KBM-7 (cell line): ENCODE measurements at places on chromosomes 12 and 14.
A peak's percentile ranks its signal among the peaks of the same experiment; 100 is the strongest.

DNA sequence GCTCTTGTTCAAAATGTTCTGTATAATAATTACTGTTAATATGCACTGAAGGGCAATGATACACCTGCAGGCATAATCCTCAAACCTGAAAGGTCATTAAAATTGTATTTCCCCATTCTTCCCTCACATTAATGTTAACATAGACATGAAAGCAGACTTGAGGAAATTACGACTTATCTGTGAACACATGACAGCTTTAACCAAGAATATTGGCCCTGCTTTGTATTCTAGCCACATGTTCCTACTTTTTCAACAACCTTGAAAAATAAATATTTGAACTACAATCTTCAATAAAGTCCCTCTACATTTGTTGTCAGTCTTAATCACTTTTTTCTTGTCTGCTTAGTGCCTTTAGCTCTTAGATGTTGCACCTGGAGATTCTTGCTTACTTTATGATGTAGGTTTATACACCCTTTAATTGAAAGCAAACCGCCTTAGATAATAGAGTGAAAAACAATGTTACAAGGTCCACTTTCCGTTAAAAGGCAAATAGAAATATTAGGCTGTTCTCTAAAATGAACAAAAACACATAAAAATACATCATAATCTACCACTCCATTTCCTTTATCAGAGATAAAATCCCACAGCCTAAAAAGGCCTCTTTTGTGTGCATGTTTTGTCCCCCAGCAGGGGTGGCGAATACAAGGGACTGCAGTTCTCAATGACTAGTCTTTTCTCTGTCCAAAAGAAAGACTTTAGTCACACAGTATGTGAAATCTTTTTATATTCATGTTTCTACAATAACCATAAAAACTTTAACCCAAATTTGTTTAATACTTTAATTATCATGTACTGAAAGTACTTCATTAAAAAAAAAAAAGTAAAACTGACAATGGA is 55.9 kb downstream of the ZFC3H1 start:
- no peak for DNase-seq

DNA sequence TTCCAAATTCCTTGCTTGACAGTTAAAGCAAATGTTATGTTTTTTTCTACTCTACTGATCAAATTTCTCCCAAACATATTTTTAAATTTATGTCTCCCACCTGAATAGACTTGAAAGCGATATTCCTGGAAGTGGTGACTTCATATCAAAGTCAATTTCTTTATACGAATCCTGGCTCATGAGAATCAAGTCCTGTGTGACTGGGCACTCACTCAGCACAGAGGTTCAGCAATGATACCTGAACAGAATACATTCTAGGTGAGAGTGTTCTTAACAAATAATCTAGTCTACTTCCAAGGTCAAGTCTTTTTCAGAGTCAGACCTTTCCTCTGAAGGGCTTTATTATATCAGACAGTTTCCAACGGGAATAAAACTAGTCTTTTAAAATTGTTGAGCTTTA is 1070.6 kb downstream of the TRHDE start:
- no peak for DNase-seq

DNA sequence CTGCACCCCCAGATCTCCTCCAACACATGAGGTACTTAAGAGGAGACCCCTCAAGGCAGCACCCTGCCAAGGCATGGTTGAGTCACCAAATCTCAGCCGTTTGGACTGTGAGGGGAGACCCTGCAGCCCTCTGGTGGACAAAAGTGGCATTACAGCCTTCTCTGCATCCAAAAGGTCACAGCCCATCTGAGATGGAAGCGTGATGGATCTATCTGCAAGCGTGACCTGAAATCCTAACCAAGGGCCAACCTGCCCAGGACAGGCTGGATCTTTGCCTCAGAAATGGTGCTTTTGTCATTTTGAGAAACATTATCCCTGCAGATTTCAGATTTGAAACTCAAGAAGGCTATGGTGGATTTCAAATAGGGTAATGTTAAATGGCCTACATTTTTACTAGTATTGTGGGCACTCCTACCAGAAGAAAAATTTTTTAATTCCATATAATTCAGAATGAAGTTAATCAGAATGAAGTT is 23.7 kb upstream of the DHRS4 start:
- DNase-seq = peak; percentile 68

DNA sequence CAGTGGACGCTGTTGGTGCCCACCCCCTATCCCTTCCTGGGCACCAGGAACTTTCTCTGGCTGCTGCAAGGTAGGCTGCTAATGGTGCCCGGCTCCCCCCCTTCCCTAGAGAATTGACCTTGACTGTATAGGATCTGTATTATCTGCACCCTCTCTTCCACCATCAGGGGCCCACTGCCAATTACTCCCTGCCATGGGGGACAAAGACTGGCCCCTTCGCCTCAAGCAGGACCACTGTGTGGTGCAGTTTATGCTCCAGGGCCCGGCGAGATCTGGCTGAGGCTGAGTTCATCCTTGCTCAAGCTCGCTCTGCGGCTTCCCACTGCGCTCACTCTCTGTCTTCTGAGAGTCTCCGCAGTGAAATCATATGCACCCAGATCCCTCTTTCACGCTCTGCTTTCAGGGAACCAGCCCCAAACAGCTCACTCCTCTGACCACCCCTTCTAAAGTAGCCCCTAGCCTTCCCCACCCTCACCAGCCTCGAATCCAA is 95.2 kb downstream of the LGMN start:
- DNase-seq = no peak

GRCh38 chr12:70831543-70831942 is 89.0 kb downstream of the PTPRR start:
- no peak for DNase-seq

- no peak for DNase-seq
Measured at GRCh38 chr12:21476949-21477348, 24.5 kb downstream of the RECQL start.

DNA sequence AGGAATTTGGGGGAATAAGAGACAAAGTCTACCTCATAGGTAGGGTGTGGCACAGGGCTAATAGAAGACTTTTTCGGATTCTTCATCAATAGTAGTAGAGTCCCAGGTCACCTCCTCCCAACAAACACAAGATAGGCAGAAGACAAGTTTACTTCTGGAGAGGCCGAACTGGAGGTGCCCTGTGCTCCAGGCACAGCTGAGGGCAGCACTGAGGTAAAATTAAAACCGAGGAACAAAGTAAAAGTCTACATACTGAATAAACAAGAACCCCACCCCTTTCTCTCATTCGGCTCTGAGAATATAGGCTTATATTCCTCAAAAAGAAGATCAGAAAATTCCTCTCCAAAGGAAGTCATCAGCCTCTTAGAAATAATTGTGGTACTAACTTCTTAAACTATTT is 161.5 kb downstream of the SEC23A start:
- DNase-seq = peak; percentile 0

GRCh38 chr12:39892146-39892545 is 213.7 kb downstream of the SLC2A13 start:
- no peak for DNase-seq

GRCh38 chr12:98741196-98741555 is 96.1 kb downstream of the APAF1 start:
- no peak for DNase-seq

- peak; percentile 89 for DNase-seq
Measured at GRCh38 chr12:53743266-53744129, 8.3 kb downstream of the CISTR start.

DNA sequence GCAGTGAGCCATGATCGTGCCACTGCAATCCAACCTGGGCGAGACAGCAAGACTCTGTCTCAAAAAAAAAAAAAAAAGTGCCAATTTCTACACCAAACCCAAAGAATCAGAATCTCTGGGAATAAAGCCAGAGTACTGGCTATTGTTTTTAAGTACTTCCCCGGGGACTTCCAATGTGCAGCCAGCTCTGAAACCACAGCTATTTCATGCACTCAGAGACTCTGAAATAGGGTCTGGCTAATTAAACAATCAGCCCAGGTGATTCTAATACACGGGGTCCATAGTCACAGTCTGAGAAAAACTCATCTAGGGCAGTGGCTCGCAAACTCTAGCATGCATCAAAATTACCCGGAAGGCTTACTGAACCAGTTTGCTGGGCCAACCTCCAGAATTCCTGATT is 56.3 kb downstream of the SIX6 start:
- DNase-seq = no peak

- no peak for DNase-seq
Measured at GRCh38 chr12:114697243-114697716, 13.3 kb upstream of the TBX3 start.

DNA sequence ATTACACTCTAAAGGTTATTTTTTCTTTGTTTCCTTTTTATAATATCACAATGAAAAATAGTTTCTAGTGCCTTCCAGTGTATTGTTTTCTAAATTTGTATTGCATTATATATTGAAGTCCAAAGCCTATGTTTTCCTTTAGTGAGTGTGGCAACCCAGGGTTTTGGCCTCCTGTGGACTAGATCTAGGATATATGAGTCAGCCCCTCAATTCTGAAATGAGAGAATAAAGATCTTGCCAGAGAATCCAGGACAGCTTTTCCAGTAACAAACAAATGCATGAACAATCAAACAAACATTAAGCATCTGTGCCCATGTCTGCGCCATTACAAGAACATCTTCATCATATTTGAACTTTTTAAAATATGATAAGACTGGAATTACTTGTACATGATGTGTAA is 70.7 kb upstream of the SSTR1 start:
- no peak for DNase-seq

DNA sequence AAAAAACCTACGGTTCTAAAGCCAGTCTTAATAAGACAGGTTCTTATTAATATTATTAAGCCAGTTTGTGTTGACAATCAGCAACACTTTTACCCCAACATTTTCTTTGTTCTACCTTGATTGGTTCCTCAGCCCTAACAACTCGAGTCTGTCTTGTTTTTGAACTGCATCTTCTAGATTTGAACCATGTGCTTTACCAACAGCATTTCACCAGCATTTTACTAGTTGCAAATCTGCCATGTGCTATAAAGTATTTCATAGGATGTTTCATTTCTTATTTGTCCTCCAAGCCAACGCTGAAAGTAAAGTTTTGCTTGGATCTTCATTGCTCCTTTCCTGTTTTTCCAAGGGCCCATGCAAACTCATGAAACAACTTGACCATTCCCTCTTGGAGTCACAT is 133.4 kb downstream of the ST8SIA1 start:
- DNase-seq = no peak

GRCh38 chr14:82602794-82603193 is 1069.1 kb upstream of the SEL1L start:
- no peak for DNase-seq

GRCh38 chr12:4293299-4293965 is 19.9 kb downstream of the CCND2 start:
- DNase-seq = no peak

DNA sequence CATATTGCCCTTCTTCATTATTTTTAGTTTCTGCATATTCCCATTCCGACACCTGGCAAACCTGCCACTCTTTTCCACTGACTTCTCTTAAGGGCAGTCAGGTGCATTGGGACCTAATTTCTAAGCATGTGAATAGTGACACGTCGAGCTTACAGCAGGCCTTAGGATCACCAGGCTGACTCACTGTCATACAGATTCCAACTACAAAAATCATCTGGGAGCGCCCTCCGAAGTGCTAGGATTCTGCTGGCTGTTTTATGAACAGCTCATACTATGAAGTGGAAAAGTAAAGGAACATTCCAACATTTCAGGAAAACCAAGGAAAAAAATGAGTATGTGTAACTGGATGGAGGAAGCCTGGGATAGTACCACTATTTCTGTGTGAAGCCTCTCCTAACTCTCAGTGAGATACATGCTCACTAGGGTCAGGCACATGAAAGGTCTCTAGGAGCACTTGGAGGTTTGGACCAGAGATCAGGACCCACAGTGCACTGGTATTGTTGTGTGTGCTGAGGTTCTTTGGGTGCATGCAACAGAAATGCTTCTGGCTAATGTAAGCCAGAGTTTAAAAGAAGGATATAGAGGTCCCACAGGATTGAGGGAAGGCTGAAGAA is 257.4 kb downstream of the ZFP36L1 start:
- no peak for DNase-seq

DNA sequence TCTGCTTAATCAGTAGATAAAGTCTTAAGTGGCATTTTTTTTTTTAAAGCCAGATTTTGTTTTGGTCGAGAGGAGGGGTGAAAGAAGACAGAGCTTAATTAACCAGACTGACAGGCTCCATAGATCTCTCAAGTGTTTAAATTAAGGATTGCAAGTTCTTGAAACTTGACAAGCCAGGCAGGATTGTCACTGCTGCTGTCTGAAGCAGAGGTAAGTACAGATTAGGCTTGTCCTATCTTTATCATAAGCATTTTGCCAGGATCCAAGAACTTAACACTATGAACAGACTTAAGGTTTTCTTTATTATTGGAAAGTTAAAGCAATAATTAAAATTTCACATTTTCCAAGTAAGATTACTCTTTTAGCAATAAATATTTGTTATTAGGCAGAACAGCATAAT is 179.6 kb upstream of the LMO3 start:
- DNase-seq = no peak

DNA sequence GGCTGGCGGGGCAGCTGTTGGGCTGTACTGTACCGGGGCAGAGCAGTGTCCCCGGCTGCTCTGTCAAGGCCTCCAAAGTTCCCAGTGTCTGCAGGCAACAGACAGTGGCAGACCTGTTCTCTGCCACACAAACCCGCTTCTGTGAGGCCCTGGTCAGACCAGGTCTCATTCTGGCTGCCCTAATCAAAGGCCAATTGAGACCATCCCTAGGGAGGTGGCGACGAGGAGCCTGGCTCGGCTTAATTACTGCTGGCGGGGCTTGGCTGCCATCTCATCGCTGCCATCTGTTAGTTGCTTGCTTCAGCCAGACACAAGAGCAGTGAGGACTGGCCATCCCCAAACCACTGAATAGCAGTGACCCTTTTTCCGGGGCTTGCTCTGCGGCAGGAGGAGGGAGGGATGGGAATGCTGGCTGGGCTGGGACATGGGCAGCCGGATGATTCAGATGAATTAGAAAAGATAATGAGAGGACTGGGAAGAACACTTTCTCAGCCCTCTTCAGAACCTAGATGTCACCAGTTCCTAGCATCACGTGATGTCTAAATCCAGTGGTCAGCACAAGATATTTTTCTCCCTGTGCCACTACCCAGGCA is 24.5 kb downstream of the ERG28 start:
- no peak for DNase-seq

DNA sequence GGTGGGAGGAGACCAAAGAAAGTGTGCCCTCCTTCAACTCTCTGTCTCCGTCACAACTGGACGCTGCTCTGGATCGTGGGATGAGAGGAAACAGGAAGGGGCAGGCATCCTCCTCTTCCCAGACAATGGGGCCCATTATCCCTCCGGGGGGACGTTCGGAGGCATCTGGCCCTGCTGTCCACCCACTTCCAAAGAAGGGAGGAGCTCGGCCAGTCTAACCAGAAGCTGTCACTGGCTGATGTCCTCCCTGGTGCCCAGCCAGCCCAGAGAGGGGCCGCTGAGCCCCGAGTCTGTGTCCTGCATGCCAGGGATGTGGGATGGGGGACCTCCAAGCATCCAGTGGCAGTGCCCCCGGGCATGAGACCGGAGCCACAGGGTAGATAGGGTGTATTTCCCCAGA is 39.8 kb upstream of the MEG3 start:
- no peak for DNase-seq

GRCh38 chr12:45216230-45216982 is 511 bp downstream of the ANO6 start:
- DNase-seq = peak; percentile 60

DNA sequence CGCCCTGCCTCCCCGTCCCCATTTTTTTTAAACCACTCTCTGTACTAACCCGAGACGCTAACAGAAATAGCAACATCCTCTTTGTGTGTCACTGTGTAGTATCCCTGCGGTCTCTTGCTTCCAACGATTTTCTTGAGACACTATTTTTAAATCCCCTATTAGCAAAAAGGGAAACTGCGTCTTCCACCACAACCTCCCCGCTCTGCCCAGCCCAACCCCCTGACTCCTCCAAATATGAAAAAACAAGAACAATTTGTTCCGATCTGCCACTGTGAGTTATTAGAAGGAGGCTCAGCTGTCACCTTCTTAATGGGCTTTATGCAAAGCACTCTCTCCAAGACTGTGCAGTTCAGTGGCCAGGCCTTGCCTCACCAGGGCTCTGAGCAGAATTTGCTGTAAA is 76.3 kb downstream of the MAP1LC3B2 start:
- DNase-seq = peak; percentile 97
